ENCODE measurements at places on chromosomes 2 and 18.

DNA sequence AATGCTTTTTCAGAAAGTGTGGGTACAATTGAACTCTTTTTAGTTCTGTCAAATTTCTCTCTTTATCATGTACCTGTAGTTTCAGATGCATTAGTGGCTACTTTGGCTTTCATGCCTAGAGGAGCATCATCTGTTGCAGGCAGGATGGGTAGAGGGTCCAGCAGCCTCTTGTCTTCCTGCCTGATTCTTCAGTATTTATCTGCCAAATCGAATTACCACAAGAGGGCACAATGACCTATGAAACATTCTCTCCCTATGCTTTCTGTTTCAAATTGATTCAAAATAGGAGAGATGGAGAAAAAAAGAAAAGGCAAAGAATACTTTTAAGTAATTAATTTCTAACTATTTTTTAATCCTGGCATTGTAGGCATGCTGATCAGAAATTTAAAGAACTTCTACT, 477.2 kb downstream of the TRIB2 start:
- H3K27ac ChIP-seq: no peak overlapping the region
- H3K36me3 ChIP-seq: no peaks in the 10 kb centered on the region
- no peaks in the 10 kb centered on the region for H3K4me1 ChIP-seq

- H3K36me3 ChIP-seq: no peaks in the 10 kb centered on the region
- H3K4me1 ChIP-seq: no peaks in the 10 kb centered on the region
- H3K27me3 ChIP-seq: no peaks in the 10 kb centered on the region
- DNase-seq: peak; percentile 38
- H3K4me3 ChIP-seq: no peak overlapping the region
These were observed 125.4 kb downstream of the CTIF start for GRCh38 chr18:48663931-48664847.

DNA sequence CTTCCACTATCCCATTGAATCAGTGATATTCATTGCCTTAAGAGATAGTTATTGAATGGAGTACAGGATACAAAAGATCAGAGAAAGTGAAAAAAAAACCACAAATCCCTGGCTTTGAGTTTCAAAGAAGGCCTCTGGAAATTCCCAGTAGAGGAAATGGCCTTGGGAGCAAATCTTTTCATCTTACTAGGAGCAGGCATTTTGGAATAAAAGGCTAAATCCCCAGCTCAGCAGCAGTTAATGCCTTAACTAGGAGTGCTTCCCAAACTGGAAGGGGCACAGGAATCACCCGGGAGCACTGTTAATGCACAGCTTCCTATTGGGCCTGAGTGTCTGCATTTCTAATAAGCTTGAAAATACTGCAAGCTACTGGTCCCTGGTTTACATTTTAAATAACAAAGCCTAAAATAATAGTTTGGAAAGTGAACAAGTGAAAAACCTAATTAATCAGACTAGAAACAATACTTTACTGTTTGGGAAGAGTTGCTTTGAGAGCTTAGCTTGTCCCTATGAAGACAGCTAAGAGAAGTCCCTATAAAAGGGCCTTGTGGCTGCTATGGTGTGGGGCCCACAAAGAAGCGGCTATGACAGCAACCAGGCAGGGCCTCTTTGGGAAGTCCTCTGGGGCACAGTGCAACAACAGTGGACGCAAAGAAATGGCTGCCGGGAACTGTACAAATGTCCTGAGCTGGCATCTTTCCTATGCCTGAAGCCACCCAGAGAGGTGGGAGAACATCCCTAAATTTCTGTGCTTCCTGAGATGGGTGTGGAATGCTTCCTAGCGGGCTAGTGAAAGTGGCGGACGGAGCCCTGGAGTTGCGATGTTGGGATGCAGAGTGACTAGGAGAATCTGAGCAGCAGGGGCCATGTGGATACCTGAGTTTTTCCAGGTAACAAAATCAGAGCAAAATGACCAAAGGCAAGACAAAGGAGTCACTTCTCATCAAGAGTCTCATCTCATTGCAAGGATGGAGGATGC, 117.1 kb upstream of the KLHL14 start:
- DNase-seq: no peak
- no peaks in the 10 kb centered on the region for H3K4me1 ChIP-seq
- no peak overlapping the region for H3K27ac ChIP-seq
- no peaks in the 10 kb centered on the region for H3K27me3 ChIP-seq
- no peaks in the 10 kb centered on the region for H3K36me3 ChIP-seq

GRCh38 chr2:198414976-198415375, 610.6 kb downstream of the PLCL1 start:
- DNase-seq: no peak
- H3K27ac ChIP-seq: no peak overlapping the region
- peaks cover 7% of the 10 kb centered on the region for H3K27me3 ChIP-seq
- H3K4me1 ChIP-seq: no peaks in the 10 kb centered on the region
- H3K36me3 ChIP-seq: no peaks in the 10 kb centered on the region
- no peak overlapping the region for H3K4me3 ChIP-seq

- peaks cover 5% of the 10 kb centered on the region for H3K27me3 ChIP-seq
- peak; percentile 62 for DNase-seq
- no peaks in the 10 kb centered on the region for H3K36me3 ChIP-seq
- H3K4me3 ChIP-seq: no peak overlapping the region
- H3K4me1 ChIP-seq: no peaks in the 10 kb centered on the region
These were observed 174.0 kb downstream of the SMAD2 start for GRCh38 chr18:47756364-47757016.

- no peak for DNase-seq
- no peak overlapping the region for H3K27ac ChIP-seq
- no peaks in the 10 kb centered on the region for H3K27me3 ChIP-seq
- no peaks in the 10 kb centered on the region for H3K36me3 ChIP-seq
These were observed 273.1 kb downstream of the PLCL1 start for GRCh38 chr2:198077477-198077876.

DNA sequence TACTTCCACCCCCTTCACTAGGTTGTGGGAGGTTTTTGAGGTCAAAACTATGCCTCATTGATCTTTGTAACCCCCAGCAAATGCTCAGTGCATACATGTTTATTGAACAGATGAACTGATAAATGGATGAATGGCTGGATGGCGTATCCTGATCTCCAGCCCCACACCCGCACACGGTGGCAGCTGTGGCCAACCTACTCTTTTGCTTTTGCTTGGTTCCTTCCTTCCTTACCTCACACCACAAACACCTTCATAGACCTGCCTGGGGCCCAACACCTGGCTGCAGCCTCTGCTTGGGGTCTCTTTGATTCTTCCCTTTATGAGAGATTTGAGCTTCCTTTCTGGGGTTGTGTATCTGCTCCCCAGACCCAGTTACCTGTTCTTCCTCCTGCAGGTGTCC, 25.9 kb downstream of the SPP2 start:
- H3K27me3 ChIP-seq: peaks cover 2% of the 10 kb centered on the region
- no peak overlapping the region for H3K27ac ChIP-seq
- H3K4me3 ChIP-seq: no peak overlapping the region
- H3K4me1 ChIP-seq: no peaks in the 10 kb centered on the region
- H3K36me3 ChIP-seq: no peaks in the 10 kb centered on the region

GRCh38 chr18:24465486-24465885, 5.0 kb downstream of the HRH4 start:
- H3K27me3 ChIP-seq: no peaks in the 10 kb centered on the region
- H3K27ac ChIP-seq: no peak overlapping the region
- H3K36me3 ChIP-seq: no peaks in the 10 kb centered on the region
- peaks cover 8% of the 10 kb centered on the region for H3K4me1 ChIP-seq

DNA sequence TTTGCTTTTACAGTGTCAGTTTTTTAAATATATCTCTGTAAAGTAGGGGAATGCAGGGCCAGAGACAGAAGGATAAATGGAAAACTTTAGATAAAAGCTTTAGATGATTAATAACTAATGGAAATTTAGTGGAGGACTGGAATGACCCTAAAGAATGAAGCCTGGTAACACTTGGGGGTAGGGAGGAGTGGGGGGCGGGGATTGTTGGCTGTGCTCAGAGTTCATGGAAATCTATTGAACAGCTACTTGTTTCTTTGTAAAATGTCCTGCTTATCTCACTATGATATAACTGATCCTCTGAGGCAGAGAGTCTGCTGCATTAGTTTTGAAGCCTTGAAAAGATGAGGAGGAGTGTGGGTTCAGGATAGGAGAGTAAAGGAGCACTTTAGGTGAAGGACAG, 90.5 kb downstream of the TMEM185B start:
- H3K4me1 ChIP-seq: no peaks in the 10 kb centered on the region
- no peak overlapping the region for H3K27ac ChIP-seq
- H3K27me3 ChIP-seq: no peaks in the 10 kb centered on the region
- peaks cover 2% of the 10 kb centered on the region for H3K36me3 ChIP-seq
- no peak overlapping the region for H3K4me3 ChIP-seq

DNA sequence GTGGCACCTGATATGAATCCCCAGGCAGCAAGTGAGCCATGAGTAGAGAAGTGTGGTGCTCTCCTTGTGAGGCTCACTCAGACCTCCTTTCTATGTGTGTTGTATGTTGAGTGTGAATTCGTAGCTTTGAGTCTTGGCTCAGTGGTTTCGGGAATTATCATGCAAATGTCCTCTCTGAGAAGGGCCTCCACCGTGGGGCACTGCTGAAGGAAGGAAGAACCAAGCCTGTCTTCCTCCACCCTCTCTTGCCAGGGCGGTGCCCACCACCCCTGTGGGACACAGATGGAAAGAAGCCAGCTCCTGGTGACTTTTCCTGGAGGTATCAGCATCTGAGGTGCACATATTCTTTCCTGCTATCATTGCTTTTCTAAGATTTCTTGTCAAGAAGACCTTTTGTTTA, 156.1 kb downstream of the MYT1L start:
- no peak for DNase-seq
- H3K27me3 ChIP-seq: peaks cover 6% of the 10 kb centered on the region
- H3K36me3 ChIP-seq: no peaks in the 10 kb centered on the region
- H3K4me3 ChIP-seq: no peak overlapping the region

DNA sequence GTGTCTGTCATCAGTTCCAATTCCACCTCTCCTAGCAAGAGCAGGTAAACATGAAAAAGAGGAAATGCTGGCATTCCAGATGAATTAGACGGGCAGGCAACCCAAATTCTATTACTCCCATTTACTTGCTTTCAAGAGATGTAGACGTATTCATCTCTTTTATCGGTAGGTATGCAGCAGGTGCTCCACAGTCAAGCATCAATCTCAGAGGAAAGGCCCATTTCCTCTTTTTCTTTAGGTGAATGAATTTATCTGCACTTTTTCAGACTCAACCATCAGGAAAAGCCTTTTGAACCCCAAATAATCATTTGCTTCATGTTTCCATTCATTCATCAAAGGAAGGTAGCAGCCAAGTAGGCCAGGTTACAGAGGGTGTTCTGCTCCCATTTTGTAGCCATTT, 27.9 kb downstream of the DPYSL5 start:
- H3K27ac ChIP-seq: no peak overlapping the region
- no peaks in the 10 kb centered on the region for H3K36me3 ChIP-seq
- no peaks in the 10 kb centered on the region for H3K4me1 ChIP-seq

- no peak overlapping the region for H3K27ac ChIP-seq
These were observed 19.8 kb downstream of the LONRF2 start for GRCh38 chr2:100302585-100302892.
